Natural killer cell treated with Interleukin-12 subunit alpha and Interleukin-12 subunit beta and Interleukin-15 and Interleukin-18, amount 100 ng/mL, for 72 hours (primary cell): ENCODE measurements at places on chromosomes 1 and 21.
A peak's percentile ranks its signal among the peaks of the same experiment; 100 is the strongest.

- DNase-seq: no peak
- H3K4me1 ChIP-seq: no peaks in the 10 kb centered on the region
- H3K27ac ChIP-seq: no peak overlapping the region
- no peaks in the 10 kb centered on the region for H3K27me3 ChIP-seq
These were observed 44.6 kb downstream of the MIGA1 start for GRCh38 chr1:77824079-77824478.

- H3K27me3 ChIP-seq: peaks cover 22% of the 10 kb centered on the region
- no peak for DNase-seq
- H3K4me3 ChIP-seq: no peak overlapping the region
- no peaks in the 10 kb centered on the region for H3K36me3 ChIP-seq
These were observed 16.2 kb upstream of the ACTN2 start for GRCh38 chr1:236670060-236670459.

- H3K36me3 ChIP-seq: no peaks in the 10 kb centered on the region
- no peaks in the 10 kb centered on the region for H3K27me3 ChIP-seq
- peak overlapping the region; percentile 33 for H3K27ac ChIP-seq
- no peak overlapping the region for H3K4me3 ChIP-seq
These were observed 124.9 kb upstream of the IRF2BP2 start for GRCh38 chr1:234734869-234735268.

- peak overlapping the region; percentile 69 for H3K27ac ChIP-seq
- DNase-seq: no peak
- H3K36me3 ChIP-seq: peaks cover 29% of the 10 kb centered on the region
- no peaks in the 10 kb centered on the region for H3K27me3 ChIP-seq
These were observed 18.2 kb downstream of the RNF19B start for GRCh38 chr1:32946413-32946812.

DNA sequence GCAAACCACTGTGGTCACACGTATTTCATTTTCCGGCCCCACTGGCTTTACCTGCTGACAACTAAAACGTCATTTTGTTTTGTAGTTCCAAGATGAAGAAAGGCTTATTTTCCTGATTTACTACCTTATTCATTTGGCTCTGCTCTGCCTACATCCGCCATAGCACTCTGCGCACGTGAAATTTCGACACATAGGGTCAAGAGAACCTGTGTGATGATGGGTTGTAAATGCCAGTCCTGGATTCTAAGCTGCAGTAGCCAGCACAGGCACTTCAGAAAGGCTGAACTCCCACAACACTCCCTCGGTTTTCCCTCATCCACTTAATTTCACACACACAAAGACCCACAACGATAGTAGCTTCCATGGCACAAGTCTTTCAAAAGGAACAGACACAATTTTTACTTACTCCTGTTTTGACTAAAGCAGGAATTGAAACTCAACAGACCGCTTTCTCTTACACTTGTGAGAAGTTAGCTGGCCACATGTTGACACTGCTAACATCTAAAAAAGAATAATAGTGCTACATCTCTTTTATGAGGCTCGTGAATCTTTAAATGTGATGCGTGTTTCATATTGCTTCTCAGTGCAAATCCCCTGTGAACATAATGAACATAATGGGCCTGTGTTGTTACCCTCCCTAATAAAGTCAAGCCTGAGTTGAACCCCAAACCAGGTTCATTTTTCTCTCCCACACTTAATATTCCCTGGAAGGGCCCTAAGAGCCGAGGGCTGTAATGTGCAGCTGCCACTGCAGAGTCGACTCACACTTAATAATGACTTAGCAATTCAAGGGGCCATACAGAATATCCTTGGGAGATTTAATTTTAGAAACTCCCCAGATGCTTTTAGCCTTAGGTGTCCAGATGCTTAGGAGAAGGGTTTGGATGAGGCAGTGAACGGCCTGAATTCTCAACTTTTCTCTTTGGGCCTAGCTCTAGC lies 1.5 kb upstream of the RUNX1 start:
- H3K4me1 ChIP-seq: peaks cover 68% of the 10 kb centered on the region
- H3K27me3 ChIP-seq: no peaks in the 10 kb centered on the region
- peak overlapping the region; percentile 95 for H3K27ac ChIP-seq
- peaks cover 4% of the 10 kb centered on the region for H3K36me3 ChIP-seq
- no peak for DNase-seq
- H3K4me3 ChIP-seq: peak overlapping the region; percentile 98

DNA sequence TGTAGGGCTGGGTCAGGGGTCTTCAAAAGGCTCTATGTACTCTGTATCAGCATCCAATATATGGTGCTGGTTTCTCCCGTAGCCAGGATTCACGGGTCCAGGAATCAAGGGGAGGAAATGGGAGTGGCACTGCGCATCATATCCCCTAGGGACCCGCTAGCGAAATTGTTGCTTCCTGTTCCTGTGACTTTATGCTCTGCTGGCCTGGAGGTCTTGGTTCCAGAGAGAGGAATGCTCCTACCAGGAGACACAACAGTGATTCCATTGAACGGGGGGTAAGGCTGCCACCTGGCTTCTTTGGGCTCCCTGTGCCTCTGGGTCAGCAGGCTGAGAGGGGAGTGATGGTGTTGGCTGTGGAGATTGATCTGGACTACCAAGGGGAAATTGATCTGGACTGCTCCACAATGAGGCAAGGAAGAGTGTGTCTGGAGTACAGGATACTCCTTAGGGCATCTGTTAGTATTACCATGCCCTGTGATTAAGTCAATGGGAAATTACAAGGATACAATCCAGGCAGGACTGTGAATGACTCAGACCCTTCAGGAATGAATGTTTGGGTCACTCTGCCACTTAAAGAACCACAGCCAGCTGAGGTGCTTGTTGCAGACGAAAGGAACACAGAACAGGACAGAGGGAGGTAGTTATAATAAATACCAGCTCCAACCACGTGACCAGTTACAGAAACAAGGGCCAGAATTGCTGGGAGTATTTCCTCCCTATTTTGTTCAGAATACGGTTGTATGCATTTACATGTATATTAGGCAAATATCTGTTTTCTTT lies 10.2 kb downstream of the SPSB1 start:
- no peaks in the 10 kb centered on the region for H3K27me3 ChIP-seq
- no peak for DNase-seq
- H3K27ac ChIP-seq: no peak overlapping the region
- H3K36me3 ChIP-seq: no peaks in the 10 kb centered on the region
- H3K4me3 ChIP-seq: no peak overlapping the region
- H3K4me1 ChIP-seq: peaks cover 9% of the 10 kb centered on the region

DNA sequence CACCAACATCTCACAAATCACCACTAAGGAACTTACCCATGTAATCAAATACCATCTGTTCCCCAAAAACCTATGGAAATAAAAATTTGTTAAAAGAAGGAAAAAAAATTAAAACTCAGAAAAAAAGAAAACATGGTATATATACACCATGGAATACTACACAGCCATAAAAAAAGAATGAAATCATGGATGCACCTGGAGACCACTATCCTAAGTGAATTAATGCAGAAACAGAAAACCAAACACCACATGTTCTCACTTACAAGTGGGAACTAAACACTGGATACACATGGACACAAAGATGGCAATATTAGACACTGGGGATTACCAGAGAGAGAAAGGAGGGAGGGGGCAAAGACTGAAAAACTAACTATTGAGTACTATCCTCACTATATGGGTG lies 50.4 kb downstream of the ZSWIM5 start:
- no peak overlapping the region for H3K27ac ChIP-seq
- DNase-seq: no peak
- H3K36me3 ChIP-seq: peaks cover 6% of the 10 kb centered on the region
- H3K4me1 ChIP-seq: no peaks in the 10 kb centered on the region
- peaks cover 7% of the 10 kb centered on the region for H3K27me3 ChIP-seq

GRCh38 chr1:3340548-3341235 lies 113.8 kb upstream of the ARHGEF16 start:
- H3K27ac ChIP-seq: no peak overlapping the region
- H3K36me3 ChIP-seq: peaks cover 15% of the 10 kb centered on the region
- no peaks in the 10 kb centered on the region for H3K4me1 ChIP-seq
- no peak for DNase-seq
